ENCODE measurements at places on chromosomes 3 and 15.

DNA sequence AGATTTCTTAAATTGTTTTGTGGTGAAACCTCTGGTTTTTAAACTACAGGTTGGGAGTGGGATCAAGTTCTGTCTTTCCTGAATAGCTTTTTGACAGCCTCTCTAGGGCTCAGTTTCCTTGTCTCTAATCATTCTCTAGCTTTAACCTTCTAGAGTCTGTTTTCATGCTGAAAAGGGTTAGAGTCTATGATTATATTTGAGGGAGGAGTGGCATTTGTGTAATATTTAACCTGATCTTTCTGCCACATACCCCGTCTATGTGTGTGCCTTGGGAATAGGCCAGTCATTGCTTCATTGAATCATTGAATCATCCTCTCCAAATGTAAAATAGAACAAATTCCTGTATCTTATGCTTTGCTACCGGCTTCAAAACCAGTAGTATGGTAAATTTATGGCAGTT is 204.9 kb downstream of the KLHL25 start:
- DNase-seq, result no peak

GRCh38 chr15:25862472-25863110 is 536 bp downstream of the ATP10A start:
- DNase-seq, result peak; percentile 53

- no peak for DNase-seq
Observed at GRCh38 chr15:53522991-53523390, 236.5 kb downstream of the WDR72 start.

- DNase-seq, result no peak
Observed at GRCh38 chr15:73596174-73596573, 37.0 kb downstream of the NPTN start.

DNA sequence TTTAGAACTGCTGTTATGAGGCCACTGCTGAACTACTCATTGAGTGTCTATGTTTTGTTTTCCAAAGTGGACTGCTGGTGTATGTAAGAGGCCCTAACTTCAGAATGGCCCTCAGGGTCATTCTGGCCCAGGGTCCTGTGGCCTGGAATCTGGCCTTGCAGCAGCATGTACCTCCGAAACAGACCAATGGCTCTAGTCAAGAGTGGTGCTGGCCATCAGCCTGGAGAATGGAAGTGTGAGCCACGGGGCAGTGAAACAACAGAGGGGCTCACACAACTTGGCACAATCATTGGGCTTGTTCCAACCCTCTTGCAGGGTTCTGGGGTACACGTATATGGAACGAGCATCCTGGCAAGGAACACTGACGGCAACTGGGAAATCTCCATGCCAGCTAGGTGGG is 40.5 kb downstream of the SCN5A start:
- no peak for DNase-seq

- no peak for DNase-seq
Observed at GRCh38 chr3:132641837-132642538, 17.6 kb downstream of the ACAD11 start.

- peak; percentile 48 for DNase-seq
Observed at GRCh38 chr15:51634591-51635198, 12.1 kb upstream of the DMXL2 start.

GRCh38 chr3:84985795-84986194 is 27.0 kb downstream of the CADM2 start:
- no peak for DNase-seq

DNA sequence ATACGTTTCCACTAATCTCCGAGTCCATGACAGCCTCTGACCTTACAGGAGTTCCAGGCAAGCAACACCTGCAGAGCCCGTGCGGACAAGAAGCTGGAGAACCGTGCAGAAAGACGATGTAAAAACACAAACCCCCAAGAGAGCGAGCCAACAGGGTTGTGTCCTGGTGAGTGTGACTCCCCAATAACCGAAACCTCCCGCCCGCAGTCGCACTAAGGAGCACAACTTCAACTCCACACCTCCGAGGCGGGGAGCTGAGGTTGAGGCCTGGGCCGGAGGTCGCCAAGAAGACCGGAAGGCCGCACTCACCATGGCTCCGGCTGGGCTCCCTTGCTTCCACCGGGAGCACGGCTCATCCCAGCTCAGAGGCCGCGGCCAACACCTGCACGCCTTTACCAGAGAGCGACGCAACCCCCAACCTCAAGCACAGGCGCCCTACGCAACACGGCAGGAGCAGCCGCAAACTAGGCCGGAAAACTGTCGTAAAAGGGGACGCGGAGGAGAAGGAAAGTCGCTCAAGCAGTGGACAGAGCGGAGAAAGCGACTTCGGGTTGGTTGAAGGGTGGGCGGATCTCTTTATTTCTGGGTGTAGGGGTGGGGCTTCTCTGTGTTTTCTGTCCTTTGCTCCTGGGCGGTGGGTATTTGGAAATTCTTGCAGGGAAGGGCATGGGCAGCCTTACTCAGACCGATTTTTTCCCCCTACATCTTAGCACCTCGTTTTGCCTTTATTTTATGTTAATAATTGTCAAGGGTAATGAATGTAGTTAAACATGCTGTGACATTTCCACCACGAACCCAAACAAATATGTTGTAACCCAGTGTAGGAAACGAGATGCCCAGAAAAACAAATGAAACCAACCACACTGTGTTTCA is at the start of gene DNAJC19:
Gene DNAJC19 (minus strand): TSS at position 446 of the 873 bp plus-strand sequence. CDS start 134 bp downstream, at position 312.
- DNase-seq, result peak; percentile 94

GRCh38 chr3:153287017-153287416 is 125.0 kb downstream of the RAP2B start:
- DNase-seq, result no peak

GRCh38 chr3:62370112-62370857 is 3.1 kb downstream of the FEZF2 start:
- DNase-seq, result no peak

DNA sequence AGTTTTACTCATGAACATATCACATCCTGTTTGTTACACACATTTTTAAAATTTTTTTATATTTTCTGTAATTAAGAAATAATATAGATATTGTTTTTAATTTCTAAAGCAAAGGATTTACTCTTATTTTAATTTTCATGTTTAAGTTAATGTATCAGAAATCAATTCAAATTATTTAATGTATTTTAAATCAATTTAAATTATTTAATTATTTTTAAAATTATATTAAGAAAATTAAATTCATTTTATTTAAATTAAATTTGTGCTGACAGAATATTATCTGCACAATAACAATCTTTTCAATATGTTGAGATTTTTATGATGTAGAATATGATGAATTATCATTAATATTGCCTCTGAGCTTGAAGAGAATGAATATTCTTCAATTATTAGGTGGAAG is 681.2 kb upstream of the ALCAM start:
- no peak for DNase-seq

DNA sequence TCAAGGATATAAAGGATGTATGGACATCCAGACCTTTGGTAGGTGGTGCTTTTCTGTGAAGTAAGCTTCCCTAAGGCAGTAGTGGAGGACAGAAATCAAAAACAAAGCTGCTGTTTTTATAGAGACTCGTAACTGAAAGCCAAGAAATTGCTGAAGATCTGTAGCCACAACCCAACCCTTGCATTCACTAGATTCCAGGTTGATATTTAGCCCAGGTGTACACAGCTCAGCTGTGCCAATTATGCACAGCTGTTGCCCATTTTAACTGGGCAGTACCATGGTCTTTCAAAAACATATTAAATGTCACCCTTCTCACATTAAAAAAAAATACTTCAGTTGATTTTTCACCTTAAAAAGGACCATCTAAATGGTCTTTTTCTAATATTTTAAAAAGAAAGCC is 75.8 kb downstream of the CNTN3 start:
- no peak for DNase-seq

DNA sequence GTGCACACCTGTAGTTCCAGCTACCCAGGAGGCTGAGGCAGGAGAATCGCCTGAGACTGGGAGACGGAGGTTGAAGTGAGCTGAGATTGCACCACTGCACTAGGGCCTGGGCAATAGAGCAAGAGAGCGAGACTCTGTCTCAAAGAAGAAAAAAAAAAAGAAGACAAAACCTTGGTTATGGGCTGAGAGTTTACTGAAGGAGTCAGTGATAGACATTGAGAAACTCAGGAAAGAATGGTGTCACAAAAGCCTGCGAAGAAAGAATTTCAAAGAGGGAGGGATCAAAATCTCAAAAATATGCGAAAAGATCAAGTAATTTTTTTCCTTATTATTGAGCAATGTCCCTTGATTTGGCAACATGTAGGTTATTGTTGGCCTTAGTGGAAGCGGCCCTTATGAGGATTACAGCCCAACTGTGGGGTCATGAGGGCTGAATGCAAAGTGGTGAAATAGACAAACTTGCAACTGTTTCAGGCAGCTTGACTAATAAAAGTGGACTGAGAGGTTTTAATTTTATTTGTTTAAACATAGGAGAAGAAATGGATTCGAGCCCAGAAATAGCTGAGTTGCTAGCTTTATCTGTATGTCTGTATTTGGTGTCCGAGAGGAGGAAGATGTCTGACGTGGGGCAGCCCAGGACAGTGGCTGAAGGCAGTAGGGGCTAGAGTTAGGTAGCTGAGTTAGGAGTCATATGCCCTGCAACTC is 18.8 kb upstream of the CELF6 start:
- no peak for DNase-seq

- DNase-seq, result no peak
Observed at GRCh38 chr3:180922242-180922641, 9.8 kb downstream of the FXR1 start.

GRCh38 chr3:12818773-12819172 is 22.3 kb downstream of the CAND2 start:
- DNase-seq, result no peak

- peak; percentile 42 for DNase-seq
Observed at GRCh38 chr15:33716025-33716424, 252.3 kb upstream of the CHRM5 start.

GRCh38 chr3:17166369-17166768 is 281.6 kb downstream of the PLCL2 start:
- peak; percentile 19 for DNase-seq

- DNase-seq, result no peak
Observed at GRCh38 chr15:41790756-41791546, 16.7 kb downstream of the MAPKBP1 start.

DNA sequence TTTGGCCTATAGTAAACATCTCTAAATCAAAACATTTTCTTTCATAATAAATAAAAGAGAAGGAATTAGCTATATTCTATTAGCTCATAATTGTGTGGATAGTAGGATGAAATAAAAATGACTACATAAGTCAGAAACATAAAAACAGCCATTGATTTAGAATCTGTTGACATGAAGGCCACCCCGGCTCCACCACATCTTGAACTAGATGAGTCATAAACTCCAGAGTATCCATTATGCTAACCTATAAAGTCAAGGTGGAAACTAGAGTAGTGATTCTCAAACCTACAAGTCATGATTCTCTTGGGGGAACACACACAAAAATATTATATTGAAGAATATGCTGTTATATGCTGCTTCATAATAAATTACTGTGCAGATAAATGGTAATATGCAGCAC is 831.0 kb downstream of the TUSC7 start:
- no peak for DNase-seq

GRCh38 chr15:74541494-74542165 is 610 bp downstream of the ARID3B start:
- peak; percentile 90 for DNase-seq

DNA sequence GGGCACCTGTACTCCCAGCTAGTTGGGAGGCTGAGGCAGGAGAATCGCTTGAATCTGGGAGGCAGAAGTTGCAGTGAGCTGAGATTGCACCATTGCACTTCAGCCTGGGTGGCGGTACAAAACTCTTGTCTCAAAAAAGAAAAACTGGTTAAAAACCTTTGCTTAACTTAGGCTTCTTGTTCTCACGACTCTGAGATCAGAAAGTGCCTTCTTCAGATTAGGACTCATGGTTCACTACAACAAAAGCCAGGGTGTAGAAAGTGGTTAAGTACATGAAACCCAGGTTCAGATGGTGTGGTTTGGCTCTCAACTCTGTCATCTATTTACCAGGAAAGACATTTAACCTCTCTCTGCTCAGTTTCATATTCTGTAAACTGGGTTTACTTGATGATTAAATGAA is 168.4 kb downstream of the TUSC7 start:
- DNase-seq, result no peak

GRCh38 chr15:81296673-81297072 is 27.3 kb downstream of the STARD5 start:
- peak; percentile 89 for DNase-seq

DNA sequence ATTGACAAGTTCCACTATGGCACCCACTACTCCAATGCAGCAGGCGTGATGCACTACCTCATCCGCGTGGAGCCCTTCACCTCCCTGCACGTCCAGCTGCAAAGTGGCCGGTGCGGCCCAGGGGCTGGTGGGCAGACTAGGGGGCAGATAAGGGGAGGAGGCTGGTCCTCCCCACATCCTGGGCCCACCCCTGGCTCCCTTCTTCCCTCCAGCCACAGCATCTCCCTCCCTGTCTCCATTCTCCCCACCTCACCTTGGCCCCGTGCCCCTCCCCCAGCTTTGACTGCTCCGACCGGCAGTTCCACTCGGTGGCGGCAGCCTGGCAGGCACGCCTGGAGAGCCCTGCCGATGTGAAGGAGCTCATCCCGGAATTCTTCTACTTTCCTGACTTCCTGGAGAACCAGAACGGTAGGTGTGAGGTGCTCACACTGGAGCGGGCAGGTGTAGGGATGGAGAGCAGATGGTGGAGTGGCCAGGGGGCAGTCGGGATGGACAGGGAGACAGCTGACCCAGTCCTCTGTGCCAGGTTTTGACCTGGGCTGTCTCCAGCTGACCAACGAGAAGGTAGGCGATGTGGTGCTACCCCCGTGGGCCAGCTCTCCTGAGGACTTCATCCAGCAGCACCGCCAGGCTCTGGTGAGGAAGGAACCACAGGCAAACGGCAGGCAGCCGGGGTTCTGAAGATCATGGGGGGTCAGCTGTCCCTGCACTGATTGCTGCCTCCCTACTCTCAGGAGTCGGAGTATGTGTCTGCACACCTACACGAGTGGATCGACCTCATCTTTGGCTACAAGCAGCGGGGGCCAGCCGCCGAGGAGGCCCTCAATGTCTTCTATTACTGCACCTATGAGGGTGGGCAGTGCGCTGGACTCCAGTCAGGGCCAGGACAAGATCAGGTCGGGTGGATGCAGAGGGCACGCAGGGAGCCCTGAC is 26.0 kb downstream of the NBEAL2 start:
- no peak for DNase-seq

DNA sequence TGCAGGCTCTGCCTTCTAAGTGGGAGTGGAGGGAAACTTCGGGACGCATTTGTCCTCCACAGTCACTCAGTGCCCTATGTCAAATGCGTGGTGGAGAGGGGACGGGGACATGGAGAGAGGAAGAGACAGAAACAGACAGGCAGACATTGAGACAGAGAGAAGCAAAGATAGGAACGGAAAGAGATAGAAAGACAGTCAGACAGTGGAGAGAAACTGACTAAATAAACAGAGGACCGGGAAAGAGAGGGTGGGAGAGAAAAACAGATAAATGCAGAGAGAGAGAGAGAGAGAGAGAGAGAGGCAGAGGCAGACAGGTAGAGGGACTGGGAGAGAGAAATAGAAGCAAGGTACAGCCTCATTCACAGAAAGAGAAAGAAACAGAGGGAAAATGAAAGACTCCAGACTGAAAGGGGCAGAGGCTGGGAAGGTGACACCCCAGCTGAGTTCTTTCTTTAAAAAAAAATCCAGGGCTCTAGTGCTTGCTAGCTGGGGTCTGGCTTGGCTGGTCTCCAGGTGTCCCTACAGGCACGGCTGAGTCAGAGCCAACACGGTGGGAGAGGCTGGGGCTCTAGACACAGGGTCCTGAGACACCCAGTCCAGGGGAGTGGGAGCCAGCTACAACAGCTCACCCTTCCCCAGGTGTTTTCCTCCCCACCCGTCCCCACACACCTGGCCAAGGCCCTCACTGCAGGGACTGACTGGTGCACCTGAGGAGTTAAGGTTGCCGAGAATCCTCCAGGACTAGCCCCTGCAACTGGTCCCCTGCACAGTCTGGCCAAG is 506.1 kb upstream of the PROK2 start:
- no peak for DNase-seq
